ENCODE measurements at places on chromosomes 13 and 19.

DNA sequence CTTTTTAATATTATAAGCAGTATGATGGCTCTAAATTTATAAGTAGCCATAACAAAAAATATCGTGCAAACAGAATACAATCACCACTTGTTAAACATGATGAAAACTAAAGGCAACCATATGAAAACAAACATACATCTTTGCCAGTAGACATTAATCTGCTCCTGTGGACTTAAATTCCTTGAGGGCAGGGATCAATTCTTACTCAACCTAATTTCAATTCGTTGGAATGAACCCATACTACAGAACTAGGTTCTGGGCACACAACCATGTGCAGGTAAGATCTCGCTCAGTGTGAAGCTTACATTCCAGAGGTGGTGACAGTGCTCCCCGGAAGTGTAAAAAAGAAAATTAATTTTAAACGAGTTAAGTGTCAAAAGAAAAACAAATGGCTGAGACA lies 13.4 kb downstream of the TBC1D4 start:
- no peak for DNase-seq

DNA sequence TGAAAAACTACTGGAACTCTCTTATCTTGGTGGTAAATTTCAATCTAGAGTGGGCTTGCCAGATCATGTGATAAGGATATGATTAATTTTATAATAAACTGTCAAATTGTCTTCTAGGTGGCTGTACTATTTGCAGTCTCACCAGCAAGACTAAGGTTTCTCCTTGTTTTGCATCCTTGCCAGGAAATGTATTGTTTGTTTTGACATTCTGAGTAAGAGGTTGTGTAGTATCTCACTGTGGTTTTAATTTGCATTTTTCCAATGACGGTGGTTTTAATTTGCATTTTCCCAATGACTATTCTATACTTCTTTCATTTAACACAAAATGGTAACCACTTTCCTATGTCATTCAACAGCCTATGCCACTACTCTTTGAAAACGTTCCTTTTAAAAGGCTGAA lies 2.0 kb downstream of the CAB39L start:
- DNase-seq: no peak

DNA sequence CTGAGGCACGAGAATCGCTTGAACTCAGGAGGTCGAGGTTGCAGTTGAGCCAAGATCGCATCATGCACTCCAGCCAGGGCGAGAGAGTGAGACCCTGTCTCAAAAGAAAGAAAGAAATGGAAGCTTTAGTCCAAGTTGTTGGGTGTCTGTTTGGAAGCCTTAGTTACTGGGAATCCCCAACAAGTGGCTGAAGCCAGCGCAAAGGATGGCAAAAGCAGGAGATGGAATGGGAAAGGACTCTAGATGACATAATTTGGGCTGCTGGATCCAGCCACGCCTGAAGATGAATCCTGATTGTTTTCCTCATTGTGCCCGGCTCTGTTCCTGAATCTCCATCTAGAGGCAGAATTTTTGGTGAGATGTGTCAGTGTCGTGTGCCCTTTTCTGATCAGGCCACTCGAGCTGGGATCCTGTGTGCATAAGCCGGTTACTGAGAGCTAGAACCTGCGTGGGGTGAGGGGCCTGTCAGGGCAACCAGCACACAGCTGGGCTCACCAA lies 18.1 kb downstream of the CEBPA start:
- DNase-seq: no peak

GRCh38 chr19:58355908-58356765 lies 2.8 kb upstream of the A1BG start:
- DNase-seq: peak; percentile 14

- DNase-seq: peak; percentile 95
Observed at GRCh38 chr13:28707629-28708427, 10.9 kb downstream of the SLC46A3 start.

GRCh38 chr13:22009500-22009899 lies 338.6 kb downstream of the FGF9 start:
- no peak for DNase-seq

DNA sequence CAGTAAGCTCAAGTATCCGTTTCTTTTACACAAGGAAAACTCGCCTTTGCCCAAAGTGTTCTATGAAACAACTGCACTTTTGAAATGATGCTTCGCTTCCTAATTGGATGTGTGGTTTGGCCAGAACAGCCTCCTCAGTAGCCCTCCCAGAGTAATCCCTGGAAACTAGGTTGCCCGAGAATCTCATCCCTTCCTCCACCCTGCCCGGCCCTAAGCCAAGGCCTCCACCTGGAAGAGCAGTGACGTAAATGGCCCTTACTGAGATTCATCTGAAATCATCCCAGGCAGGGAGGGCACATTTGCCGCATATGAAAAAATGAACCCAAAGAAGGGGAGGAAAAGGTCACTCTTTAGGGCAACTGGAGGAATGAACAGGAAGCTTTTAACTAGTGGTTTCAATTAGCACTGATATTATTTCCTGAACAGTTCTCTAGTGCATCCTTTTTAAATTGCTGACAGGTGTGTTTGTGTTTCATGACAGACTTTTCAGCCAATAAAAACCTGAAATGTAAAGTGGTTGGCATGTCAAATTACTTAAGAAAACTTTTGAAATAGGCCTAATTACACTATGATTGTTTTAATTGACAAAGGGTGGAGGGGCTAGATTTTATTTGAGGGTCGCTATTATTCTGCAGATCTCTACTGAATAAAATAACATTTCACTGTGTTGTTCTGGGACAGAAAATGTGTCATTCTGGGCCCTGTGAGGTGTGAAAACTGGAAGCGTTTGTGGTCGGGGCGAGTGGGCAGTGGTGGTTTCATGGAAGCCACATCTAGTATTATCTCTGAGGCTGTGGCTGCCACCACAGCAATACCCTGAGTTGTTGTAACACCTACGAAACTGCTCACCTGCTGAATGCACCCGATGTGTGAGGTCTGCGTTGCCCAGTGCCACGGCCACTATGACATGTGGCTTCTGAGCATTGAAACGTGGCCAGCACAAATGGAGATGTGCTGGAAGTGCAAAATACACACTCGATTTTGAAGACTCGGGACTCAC lies 112.1 kb downstream of the ZIC5 start:
- DNase-seq: no peak

- DNase-seq: no peak
Observed at GRCh38 chr13:44232774-44233173, 140.8 kb upstream of the SERP2 start.

DNA sequence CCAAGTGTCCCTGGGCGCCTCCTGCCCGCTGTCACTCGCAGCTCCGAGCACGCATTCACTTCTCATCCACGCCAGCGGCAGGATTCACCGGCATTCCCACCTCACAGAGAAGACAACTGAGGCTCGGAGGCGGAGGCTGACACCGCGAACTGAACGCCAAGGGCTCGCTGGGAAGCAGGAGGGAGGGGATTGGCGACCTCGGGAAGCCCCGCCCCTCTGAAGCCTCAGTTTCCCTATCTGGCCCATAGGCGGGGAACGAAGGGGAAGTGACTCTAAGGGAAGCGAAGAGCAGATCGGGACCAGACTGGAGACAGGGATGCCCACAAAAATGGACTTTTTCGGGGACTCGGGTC lies 256 bp downstream of the MICOS13 start:
- DNase-seq: no peak

GRCh38 chr19:4448147-4448985 lies 9.2 kb downstream of the UBXN6 start:
- DNase-seq: no peak

GRCh38 chr19:43305642-43306041 lies 36.3 kb upstream of the PSG9 start:
- DNase-seq: no peak

DNA sequence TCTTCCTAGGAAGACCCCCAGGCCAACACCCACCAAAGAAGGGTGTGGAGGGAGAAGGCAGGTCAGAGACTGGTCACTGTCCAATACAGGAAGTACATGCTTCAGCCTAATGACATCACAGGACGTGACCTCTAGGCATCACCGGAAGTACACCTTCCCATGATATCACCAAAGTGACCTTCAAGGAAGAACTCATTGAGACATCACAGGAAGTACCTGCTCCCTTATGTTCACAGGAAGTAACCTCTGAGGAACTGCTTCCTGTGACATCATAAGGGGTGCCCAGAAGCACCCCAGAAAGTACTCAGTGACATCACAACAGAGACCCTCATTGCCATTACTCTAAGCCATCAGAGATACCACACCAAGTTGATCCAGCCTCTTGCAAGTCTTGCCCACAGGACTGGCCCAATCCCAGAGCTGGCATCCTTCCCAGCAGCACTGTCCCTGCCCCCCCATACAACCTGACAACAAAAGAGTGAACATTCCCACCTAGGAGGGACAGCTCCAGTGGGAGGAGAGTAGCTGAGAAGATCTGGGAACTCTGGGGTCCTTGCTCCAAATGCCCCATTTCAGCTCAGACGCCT lies 24.2 kb upstream of the NANOS2 start:
- DNase-seq: no peak

GRCh38 chr19:3413796-3414327 lies 47.5 kb downstream of the NFIC start:
- no peak for DNase-seq

- DNase-seq: no peak
Observed at GRCh38 chr19:15466851-15467733, 2.7 kb upstream of the RASAL3 start.

DNA sequence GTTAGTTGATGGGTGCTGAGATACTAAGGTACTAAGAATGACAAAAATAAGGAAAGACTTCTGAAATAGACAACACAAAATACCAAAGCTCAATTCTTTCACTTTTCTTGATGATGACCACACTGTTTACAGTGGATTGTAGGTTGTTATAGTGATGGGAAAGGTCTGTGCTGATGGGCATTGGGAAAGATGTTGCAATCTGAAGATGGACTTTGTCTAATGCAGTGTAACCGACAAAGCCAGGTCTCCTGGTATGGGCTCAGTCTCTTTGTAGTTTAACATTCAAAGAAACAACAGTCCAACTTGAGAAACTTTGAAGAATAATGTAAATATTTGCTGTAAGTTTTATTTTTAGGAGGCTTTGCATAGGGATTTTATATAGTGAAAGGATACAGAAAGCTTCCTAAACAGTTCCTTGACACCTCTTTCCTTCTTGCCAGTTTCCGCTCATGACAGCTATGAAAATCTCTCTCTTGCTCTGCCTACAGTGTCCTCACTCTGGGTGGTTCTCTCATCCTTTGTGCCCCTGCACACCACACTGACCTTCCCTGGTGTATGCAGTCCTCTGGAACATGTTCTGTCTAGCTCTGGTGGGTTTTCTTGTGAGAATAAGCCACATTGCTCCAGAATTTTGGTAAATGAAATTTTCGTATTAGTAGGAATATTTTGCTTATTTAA lies 172.2 kb downstream of the KCNRG start:
- DNase-seq: no peak

GRCh38 chr19:1775951-1776605 lies 22.8 kb downstream of the ONECUT3 start:
- no peak for DNase-seq

- peak; percentile 44 for DNase-seq
Observed at GRCh38 chr13:68428292-68428691, 1198.2 kb upstream of the PCDH9 start.

GRCh38 chr19:33163481-33163880 lies 30.6 kb upstream of the LRP3 start:
- DNase-seq: no peak

GRCh38 chr13:43316946-43317353 lies 293.6 kb downstream of the DNAJC15 start:
- peak; percentile 78 for DNase-seq

DNA sequence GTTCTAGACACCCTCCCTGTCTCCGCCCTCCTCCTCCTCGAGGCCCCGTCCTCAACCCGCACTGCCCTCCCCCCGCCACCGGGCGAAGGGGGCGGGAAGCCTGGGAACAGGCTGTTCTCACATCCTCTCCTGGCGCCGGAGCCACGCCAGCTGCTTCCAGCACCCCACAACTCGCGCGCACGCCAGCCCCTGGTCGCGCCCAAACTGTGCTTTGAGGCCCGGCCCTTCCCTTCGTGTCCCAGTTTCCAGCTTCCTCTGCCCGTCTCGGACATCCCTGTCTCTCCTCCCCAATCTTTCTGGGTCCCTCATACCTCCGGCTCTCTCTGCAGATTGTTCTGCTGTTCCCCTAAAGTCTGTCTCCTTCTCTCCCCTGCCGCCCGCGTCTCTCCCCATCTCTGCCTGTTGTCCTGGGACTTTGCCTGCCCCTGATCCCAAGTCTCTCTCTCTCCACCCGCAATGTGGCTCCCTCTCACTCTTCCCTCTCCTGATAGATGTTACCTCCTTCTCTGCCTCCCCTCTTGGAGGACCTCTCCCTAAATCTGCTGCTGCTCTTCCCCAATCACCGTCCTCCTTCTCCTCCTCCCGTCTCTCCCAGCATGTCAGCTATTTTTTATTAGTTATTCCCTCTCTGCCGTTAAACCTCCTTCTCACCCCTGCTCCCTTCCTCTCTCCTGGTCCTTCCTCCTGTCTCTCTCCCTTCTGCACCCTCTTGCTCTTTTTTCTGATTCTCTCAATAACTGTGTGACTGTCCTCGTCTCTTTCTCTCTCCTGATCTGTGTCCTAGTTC lies 14.2 kb downstream of the DPF1 start:
- DNase-seq: peak; percentile 17

GRCh38 chr13:48402325-48402932 lies 10.5 kb downstream of the LPAR6 start:
- no peak for DNase-seq

GRCh38 chr19:2983351-2984214 lies 6.2 kb downstream of the TLE6 start:
- peak; percentile 95 for DNase-seq

GRCh38 chr19:7900931-7901330 lies 2.7 kb upstream of the MAP2K7 start:
- DNase-seq: no peak
